H1 (cell line): ENCODE measurements at places on chromosomes 13 and 19. TPM values are rescaled to one million over a fixed set of nuclear protein-coding genes. Genes with fewer than 3 reads are reported as not detected.
A peak's percentile ranks its signal among the peaks of the same experiment; 100 is the strongest.

DNA sequence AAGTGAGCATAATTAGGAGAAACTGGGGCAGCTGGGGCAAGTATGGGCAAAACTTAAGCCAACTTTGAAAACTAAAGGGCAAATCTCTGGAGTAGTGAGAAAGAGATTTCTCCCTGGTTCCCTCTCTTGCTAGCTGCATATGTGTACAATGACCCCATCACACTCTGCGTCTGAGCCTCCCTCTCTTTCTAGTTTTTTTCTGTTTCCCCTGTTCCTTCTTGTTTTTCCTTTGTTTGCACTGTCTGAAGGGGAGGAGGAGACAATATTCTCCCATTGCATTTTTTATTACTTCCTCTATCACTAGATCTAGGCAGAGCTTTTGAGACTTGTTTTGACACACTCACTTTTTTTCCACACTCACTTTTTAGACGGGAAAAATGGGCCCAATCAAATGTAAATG, 11.2 kb upstream of the CLDN10 start:
- DNase-seq = no peak

DNA sequence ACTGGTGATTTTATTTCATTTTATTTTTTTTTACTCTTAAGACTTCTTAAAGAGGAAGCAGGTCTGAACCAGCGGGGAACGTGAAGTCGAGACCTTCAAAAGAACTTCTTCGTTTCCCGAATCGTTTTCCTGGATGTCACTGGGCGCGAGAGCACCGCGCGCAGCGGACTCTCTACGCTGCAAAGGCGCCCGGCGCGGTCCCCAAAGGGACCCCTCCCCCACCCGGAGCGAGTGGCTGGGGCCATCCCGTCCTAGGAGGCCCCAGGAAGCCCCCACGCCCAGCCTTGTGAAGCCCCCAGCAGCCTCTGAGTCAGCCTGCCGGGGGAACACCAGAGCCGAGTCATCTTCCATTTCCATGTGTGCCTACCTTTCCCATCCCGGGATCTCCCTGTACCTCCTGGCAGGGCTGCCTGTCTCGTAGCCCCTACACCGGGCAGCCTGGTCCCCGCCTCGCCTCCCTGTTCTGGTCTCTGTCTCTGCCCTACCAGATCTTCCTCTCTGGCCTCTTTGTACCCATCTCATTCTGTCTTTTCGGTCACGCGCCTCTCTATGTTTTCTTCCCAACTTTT, 608 bp downstream of the CD70 start:
- peak; percentile 68 for DNase-seq

DNA sequence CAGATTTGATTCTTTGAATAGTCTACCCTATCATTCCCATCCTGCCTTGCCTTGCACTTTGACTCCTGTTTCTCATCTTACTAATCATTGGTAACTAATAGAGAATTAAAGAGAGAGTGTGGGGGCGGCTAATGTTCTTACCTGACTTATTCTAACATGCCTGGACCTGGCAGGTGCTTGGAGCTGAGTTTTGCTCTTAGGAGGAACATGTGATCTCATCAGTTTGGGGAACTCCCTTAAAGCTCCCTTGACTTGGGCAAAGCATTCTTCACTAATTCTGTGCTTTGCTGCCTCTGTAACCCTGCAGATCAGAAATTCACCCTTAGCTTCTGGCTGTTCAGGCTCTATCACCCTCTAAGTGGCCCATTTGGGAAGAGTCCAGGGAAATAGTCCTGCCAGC, 861.1 kb downstream of the GPC5 start:
- DNase-seq = no peak

- DNase-seq = no peak
Observed at GRCh38 chr19:40666803-40667438, 23.5 kb downstream of the NUMBL start.

DNA sequence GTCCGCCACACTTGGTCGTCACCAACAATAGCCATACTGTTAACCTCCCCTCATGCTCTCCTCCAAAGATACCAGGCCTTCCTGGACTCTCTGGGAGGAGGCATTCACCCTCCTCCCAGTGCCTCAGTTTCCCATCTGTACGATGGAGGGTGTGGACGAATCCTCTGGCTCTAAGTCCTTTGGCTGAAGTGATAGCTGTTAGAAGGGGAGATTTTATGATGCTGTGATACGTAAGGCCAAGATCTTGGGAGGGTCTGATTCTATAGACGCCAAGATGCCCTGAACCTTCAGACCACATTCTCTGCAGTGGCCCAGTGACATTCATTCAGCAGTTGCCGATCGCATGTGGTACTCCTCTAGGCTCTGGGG, 14.8 kb upstream of the NOP53 start:
- no peak for DNase-seq

The CLEC11A gene
- 4.3 and 5.2 TPM in 2 replicates for total RNA-seq

The GNG7 gene
- total RNA-seq = 7.0 and 7.8 TPM in 2 replicates

The ACP5 gene
- 8.3 and 9.0 TPM in 2 replicates for total RNA-seq

The ISYNA1 gene
- total RNA-seq = 207 and 215 TPM in 2 replicates
